ENCODE measurements at places on chromosomes 12 and 14. TPM values are rescaled to one million over a fixed set of nuclear protein-coding genes. Genes with fewer than 3 reads are reported as not detected.

The B4GALNT1 gene
- total RNA-seq: not detected

The CINP gene
- total RNA-seq: 21.5 TPM

The VRTN gene
- total RNA-seq: not detected

The SAMD15 gene
- 0.42 TPM for total RNA-seq

DNA sequence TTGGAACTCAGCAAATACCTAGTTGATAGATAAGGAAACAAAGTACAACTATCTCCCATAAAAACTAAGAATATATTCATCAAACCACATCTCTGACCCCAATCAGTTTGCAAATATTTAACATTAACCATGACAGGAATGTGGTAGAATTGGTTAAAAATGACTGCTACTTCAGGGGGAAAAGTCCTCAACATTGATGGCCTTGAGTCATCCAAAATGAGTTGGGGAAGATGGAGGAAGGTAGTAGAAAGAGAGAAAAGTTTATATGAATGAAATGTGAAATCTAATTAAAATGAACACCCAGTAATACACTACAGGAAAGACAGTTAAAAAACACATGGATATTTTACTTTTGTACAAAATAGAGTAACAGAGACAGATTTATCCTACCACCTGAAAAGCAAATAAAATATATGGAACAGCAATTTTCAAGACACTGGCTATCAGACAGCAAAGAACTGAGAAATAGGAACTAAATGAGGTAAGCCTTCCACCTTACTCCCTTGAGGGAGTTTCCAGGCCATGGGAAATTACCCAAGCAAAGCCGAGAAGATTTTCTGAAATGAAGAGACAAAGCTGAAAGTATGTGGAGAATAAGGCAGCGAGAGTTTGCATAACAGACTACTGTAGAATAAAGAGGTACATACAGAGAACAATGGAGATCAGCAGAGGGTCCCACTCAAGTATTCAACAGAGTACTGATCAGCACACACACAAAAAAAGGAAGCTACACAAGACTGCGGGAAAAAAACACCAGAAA lies 49.6 kb downstream of the TC2N start:
- H3K27me3 ChIP-seq: no peaks in the 10 kb centered on the region
- H3K4me3 ChIP-seq: no peak overlapping the region
- peaks cover 13% of the 10 kb centered on the region for H3K36me3 ChIP-seq

DNA sequence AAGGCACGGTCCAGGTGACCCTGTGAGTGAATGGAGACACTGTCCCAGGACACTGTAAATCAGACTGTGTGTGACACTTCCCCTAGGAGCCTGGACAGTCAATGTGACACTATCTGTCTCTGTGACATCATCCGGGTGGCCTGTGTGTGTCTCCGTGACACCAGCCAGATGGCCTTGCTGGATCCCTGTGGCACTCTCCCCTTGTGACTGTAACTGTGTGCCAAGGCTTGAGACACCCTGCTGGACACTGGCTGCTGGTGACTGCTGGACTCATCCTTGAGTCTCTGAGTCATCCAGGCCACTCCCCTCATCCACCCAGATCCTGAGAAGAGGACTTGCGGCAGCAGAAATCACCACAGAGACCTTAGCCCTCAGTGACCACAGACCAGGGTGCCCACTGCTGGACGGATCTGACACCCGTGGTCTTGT lies 51.6 kb downstream of the MVK start:
- no peaks in the 10 kb centered on the region for H3K36me3 ChIP-seq
- no peak overlapping the region for H3K4me3 ChIP-seq
- no peaks in the 10 kb centered on the region for H3K27me3 ChIP-seq
- DNase-seq: no peak
- no peaks in the 10 kb centered on the region for H3K4me1 ChIP-seq

DNA sequence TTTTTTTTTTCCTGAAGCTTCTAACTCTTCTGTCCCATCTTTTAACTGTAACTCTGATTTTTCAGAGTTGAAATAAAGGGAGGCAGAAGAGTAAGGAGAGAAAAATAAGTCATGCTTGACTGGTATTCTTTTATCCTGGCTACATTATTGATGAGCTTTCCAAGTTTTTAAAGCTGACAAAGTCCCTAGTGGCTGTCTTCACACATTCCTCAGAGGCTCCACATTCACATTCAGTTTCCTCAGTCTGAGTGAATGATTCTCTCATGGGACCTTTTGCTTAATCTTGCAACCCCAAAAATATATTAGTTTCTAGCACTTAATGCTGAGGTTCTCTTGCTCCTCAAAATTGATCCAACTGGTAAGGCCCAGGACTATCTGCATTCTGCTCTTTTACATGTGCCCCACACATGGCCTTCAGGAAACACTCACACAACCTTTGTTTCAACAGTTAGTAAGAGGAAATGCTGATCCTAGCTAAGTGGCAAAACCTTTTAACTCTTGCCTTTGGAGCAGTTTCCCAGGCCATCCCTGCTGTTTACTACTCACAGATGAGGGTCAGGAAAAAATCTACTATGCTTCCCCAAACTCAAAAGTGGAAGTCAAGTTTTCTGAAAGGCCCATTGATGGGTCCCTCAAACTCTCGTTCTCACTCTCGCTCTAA lies 61.7 kb upstream of the SLC6A15 start:
- H3K4me1 ChIP-seq: no peaks in the 10 kb centered on the region
- no peaks in the 10 kb centered on the region for H3K27me3 ChIP-seq
- H3K27ac ChIP-seq: no peak overlapping the region
- no peak overlapping the region for H3K4me3 ChIP-seq
- DNase-seq: no peak
- H3K36me3 ChIP-seq: no peaks in the 10 kb centered on the region

DNA sequence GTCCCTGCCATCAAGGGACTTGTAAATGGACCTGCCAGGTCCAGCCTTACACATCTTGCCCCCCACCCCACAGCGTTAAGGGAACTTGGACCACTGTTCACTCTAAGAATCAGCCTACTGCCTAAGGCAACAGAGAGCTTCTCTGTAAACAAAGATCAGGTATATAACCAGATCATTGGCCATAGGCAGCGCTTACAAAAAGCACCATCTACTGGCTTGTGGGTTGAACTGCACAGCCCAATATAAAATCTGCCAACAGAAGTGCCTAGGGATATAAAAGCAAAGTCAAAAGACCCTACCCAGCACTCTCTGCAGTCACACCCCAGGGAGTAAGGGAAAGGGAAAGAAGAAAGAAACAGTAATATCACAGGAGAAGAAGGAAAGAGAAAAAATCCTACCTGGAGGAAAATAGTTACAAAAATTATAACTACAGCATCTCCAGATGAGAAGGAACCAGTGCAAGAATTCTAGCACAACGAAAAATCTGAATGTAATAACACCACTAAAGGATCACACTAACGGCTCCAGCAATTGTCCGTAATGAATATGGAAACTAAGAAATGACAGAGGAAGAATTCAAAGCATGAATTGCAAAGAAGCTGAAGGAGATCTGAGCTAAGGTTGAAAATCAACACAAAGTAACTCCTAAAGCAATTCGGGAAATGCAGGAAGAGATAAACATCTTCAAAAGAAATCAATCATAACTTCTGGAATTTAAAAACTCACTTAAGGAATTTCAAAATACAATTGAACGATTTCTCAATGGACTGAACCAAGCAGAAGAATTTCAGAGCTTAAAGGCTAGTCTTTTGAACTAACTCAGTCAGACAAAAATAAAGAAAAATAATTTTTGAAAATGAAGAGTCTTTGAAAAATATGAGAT lies 95.2 kb upstream of the PCED1B start:
- no peaks in the 10 kb centered on the region for H3K36me3 ChIP-seq
- H3K27ac ChIP-seq: no peak overlapping the region
- H3K27me3 ChIP-seq: peaks cover 8% of the 10 kb centered on the region
- no peak overlapping the region for H3K4me3 ChIP-seq
- H3K4me1 ChIP-seq: no peaks in the 10 kb centered on the region

GRCh38 chr12:31008961-31009840 lies 64.5 kb upstream of the DDX11 start:
- H3K4me1 ChIP-seq: no peaks in the 10 kb centered on the region
- no peak for DNase-seq
- no peaks in the 10 kb centered on the region for H3K36me3 ChIP-seq
- H3K27me3 ChIP-seq: no peaks in the 10 kb centered on the region
- H3K4me3 ChIP-seq: no peak overlapping the region
- H3K27ac ChIP-seq: no peak overlapping the region

- H3K4me1 ChIP-seq: peaks cover 18% of the 10 kb centered on the region
- H3K27ac ChIP-seq: no peak overlapping the region
- DNase-seq: no peak
- no peaks in the 10 kb centered on the region for H3K36me3 ChIP-seq
Observed at GRCh38 chr12:47754126-47754525, 4.6 kb downstream of the RAPGEF3 start.
